ENCODE measurements at places on chromosomes 7 and 10.

- no peak for DNase-seq
These were observed 188.5 kb upstream of the SHH start for GRCh38 chr7:156000601-156001396.

- no peak for DNase-seq
These were observed 165.2 kb downstream of the GNAT3 start for GRCh38 chr7:80346704-80347103.

- DNase-seq = peak; percentile 30
These were observed 680 bp downstream of the C7orf57 start for GRCh38 chr7:48035967-48036478.

DNA sequence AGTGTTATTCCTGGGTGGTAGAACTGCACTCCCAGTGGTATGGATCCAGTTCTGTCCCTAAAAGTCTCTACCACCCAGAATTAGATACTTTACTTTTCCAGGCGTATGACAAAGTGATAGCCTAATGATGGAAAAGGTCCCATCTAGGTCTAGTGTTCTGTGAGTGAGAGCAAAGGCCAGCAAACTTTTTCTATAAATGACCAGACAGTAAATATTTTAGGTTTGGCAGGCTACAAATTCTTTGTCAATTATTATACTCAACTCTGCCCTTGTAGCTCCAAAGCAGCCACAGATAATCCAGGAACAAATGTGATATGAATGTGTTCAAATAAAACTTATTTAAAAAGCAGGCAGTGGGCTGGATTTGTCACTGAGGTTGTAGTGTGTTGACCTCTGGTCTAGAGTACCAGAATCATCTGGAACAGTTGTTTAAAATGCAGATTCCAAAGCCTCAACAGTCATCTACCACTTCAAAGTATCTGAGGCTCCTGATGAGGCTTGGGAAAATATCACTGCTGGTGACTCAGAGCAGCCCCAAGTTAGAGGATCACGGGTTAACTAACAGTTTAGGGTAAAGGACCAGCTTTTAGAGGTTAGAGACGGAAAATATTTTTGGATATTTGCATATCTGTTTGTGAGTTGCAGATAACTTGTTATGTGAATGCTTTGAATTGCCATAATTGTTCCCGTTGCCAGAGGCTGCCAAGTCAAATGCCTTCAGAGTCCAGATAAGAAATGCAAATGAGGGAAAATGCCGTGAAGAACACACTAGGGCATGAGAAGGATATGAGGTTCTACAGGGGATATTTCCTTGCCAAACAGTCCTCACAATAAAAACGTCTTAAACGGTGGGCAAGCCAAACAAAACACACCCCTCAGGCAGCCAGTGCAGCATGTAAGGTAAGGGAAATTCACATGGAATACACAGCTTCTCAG, 19.4 kb downstream of the NRAP start:
- DNase-seq = no peak

DNA sequence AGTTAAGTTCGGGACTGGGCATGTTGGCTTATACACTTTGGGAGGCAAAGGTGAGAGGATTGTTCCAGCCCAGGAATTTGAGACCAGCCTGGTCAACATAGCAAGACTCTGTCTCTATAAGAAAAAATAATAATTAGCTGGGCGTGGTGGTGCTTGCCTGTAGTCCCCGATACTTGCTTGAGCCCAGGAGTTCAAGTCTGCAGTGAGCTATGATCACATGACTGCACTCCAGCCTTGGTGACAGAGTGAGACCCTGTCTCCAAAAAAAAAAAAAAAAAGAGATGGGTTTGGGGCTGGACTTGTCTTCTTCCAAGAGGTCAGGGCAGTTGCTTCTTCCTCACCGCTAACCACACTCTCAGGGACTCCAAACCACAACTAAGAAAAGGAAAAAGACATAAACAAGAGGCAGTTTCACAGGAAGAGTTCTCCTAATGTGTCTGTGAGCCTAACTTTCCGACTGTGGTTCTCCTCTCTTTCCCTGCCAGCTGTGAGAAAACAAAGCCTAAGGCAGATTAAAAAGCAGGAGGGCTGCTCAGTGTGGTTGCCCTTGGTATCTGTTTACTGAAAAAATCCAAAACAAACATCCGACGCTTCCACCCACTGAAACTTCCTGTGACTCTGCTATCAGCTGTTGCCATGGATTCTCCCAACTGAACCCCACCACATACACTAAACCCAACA, 2.4 kb upstream of the SERPINE1 start:
- DNase-seq = peak; percentile 51

GRCh38 chr7:94525923-94526322, 16.3 kb downstream of the CASD1 start:
- DNase-seq = no peak

DNA sequence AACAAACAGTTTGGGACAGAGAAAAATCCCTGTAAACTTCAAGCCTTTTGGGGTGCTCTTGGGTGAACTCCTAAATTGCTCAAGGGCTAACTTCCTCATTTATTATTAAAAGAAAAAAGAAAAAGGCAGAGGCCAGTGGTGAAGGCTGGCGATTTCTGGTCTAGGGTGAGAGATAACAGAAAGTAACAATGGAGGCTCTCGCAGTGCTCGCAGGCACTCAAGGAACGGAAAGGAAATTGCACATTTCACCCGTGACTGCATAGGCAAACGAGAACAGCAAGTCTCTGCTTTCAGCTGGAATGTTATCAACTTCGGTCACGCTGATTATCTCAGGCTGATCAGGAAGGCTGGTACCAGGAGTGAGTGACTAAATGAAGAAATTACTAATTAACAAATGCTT, 70.7 kb downstream of the PRKAG2 start:
- no peak for DNase-seq

DNA sequence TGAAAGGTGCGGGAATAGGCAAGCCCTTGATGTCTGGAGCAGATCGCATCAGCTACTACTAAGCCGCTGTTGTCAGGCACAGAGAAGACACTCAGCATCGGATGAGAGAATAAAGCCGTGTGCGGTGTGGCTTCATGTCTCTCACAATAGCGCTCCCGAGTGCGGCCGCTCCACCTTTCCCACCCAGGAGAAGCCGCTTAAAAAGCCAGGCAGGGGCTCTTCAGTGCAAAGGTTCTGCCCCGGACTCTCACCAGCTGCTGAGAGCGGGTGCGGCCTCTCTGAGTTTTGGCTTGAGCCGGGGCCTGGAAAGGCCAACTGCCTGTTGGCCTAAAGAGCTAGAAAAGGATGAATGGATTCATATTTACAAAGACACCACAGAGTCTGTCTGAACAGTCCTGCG, 600.6 kb downstream of the DNAJB6 start:
- DNase-seq = no peak

- no peak for DNase-seq
These were observed 338.0 kb upstream of the MKI67 start for GRCh38 chr10:128463991-128464760.

GRCh38 chr7:150377196-150377595, 1.9 kb upstream of the ZNF775 start:
- no peak for DNase-seq

GRCh38 chr10:33306701-33307519, 27.6 kb downstream of the NRP1 start:
- no peak for DNase-seq

DNA sequence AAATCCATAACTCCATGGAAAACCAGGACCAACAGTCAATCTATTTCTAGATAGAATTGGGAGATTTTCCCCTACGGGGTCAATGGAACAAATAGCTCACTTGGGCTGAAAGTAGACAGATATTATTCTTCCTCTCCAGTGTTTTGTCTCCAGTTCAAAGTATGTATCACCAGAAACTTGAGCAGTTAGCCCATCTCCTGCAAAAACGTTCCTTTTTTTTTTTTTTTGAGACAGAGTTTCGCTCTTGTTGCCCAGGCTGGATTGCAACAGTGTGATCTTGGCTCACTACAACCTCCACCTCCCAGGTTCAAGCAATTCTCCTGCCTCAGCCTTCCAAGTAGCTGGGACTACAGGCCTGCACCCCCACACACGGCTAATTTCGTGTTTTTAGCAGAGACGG, 390.0 kb upstream of the AUTS2 start:
- no peak for DNase-seq

- no peak for DNase-seq
These were observed 553.6 kb downstream of the TCERG1L start for GRCh38 chr10:130757821-130758489.

- peak; percentile 36 for DNase-seq
These were observed 734 bp downstream of the ABCB4 start for GRCh38 chr7:87474533-87475358.

- DNase-seq = no peak
These were observed 9.6 kb upstream of the EBF3 start for GRCh38 chr10:129973674-129974059.

- DNase-seq = no peak
These were observed 21.3 kb downstream of the SSMEM1 start for GRCh38 chr7:130228840-130229502.

- no peak for DNase-seq
These were observed 203.6 kb downstream of the MACC1 start for GRCh38 chr7:20013536-20013935.

DNA sequence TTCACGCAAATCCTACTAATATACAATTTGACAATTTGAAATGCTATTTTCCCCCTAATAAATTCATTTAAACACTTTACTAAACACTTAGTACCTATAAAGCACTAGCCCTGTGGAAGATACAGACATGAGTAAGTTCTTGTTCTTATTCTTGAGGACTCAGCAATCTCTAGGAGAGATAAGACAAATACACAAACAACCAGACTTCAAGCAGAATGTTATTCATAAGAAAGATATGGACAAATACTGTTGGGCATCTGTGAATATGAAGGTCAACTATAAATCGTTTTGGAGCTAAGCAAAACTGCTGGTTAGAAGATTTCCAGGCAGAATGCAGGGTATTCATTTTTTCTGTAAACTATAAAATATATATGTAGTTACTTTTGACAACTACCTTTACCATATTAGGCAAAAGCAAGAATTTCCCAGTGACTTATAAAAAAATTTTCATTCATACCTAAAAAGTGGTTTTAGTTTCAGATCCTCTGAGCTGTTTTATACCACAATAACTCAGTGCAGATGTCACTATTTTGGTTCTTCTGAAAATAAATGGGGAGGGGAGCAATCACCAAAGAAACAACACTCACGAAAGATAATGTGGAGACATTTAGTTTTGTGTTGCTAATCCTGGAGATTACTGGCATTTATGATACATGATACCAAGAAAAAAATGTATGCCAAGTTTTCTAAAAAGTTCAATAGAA, 3.8 kb downstream of the VPS41 start:
- no peak for DNase-seq

Data from renal pelvis (tissue), 12 donors.